ENCODE measurements at places on chromosomes 5 and 9.

DNA sequence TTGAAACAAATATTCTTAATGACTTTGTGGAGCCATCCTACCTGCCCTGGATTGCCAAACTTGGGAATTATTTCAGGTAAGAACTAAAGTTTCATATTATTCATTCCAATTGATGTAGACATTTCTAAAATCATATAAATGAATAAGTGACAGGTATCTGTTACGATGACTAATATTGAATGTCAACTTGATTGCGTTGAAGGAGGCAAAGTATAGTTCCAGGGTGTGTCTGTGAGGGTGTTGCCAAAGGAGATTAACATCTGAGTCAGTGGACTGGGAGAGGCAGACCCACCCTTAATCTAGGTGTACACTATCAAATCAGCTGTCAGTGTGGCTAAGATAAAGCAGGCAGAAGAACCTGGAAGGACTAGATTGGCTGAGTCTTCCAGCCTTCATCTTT is 1688.4 kb upstream of the CDH9 start:
- no peak for DNase-seq

DNA sequence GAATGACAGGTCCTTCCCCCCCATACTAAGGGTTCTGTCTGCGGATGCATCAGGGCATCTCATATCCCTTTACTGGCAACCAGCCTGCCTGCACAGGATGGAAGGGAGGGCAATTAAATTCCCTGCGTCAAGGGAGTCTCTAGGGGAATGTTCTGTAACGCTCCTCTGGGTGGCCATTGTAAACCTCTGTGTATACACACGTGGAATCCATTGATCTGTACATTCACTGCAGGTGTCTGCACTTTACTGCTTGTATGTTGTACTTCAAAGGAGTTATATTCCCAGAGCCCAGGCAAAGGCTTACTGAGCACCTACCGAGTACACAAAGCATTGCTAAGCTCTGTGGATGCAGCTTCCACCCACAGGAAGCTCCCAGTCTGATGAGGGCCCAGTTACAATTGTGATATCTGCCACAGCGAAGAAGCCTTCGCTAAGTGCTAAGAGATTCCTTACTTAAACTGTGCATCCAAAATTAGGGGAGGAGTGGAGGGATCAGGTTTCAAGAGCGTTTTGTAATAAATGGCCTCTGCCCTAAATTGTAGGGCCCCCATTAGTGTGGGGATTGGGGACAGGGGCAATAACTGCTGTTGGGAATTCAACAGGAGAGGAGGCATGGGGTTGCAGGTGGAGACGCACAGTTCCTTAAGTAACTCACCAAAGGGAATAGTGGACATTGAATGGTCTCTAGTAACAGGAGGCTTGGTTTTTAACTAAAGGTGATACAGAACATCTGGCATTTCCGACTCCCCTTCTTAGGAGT is 1.5 kb upstream of the RETREG1 start:
- DNase-seq = no peak

DNA sequence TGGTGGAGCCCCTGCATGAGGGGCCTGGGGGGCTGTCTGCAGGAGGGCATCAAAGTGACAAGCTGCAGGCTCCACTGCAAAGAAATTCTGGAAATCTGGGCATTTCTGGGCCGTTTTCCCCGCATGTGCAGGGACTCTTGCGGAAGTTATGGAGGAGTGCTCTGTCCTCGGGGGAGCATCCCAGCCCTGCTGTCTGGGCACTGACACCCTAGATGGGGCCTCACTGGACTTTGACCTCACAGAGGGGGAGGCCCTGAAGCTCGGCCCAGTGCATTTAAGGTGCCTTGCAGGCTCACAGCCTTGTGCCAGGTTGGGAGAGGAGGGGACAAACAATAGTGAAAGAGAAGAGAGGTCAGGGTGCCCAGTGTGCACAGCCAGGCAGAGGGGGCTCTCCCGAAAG is 35.4 kb downstream of the LHX3 start:
- DNase-seq = no peak

GRCh38 chr5:141001446-141001843 is 35.2 kb downstream of the PCDHAC2 start:
- no peak for DNase-seq

- DNase-seq = peak; percentile 73
These were observed at the start of gene SIL1 for GRCh38 chr5:139197710-139198669. TSS of gene SIL1 (minus strand) at chr5:139198368. CDS start at chr5:139127843, 70,525 bp downstream.
